ENCODE measurements at places on chromosomes 7 and 10. TPM values are rescaled to one million over a fixed set of nuclear protein-coding genes. Genes with fewer than 3 reads are reported as not detected.

Gene DNMBP
- 24.7 TPM for total RNA-seq

Gene PPIF
- total RNA-seq, result 86.7 TPM

Gene PROSER2
- 33.1 TPM for total RNA-seq

Gene C7orf33
- not detected for total RNA-seq

Gene SBDS
- 108 TPM for total RNA-seq

Gene IKZF1
- not detected for total RNA-seq

Gene DLX5
- 1.3 TPM for total RNA-seq

Gene ANKRD61
- 0.37 TPM for total RNA-seq

Gene DRGX
- total RNA-seq, result not detected
